K562 (cell line): ENCODE measurements at places on chromosomes 13 and 19. TPM values are rescaled to one million over a fixed set of nuclear protein-coding genes. Genes with fewer than 3 reads are reported as not detected.

DNA sequence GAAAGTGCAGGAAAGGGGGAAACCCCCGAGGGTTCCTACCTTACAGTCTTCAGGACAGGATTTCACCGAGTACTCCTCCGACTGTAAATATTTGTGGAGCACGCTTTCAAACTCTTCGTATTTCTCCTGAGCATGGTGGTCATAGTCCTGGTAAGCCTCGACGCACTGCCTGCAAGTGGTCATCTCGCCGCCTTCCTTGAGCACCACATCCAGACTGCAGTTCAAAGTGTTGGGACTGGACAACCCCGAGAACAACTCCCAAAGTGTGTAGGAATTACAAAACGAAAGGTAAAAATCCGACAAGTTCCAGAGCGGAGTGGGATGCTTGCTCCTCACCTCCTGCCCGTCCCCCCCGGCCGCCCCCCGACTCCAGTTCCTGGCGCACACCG lies 349.7 kb downstream of the LIG4 start:
- H3K4me1 ChIP-seq: peaks cover 31% of the 10 kb centered on the region
- no peak for DNase-seq
- H3K36me3 ChIP-seq: no peaks in the 10 kb centered on the region
- peaks cover 18% of the 10 kb centered on the region for H3K27me3 ChIP-seq
- H3K4me3 ChIP-seq: no peak overlapping the region; the same call in 1 of the 2 replicates
- no peak overlapping the region for H3K27ac ChIP-seq

The RASA3 gene
- 21.4 and 25.3 TPM in 2 replicates for total RNA-seq

- no peaks in the 10 kb centered on the region for H3K27me3 ChIP-seq
- peak; percentile 53 for DNase-seq
- H3K4me3 ChIP-seq: peak overlapping the region; percentile 75
- H3K4me1 ChIP-seq: peaks cover 18% of the 10 kb centered on the region
Measured at GRCh38 chr19:53102756-53103233, 427 bp downstream of the ZNF160 start.

The CGB2 gene
- not detected in 2 replicates for total RNA-seq

- no peak overlapping the region for H3K4me3 ChIP-seq
- no peaks in the 10 kb centered on the region for H3K27me3 ChIP-seq
- no peak for DNase-seq
- peaks cover 22% of the 10 kb centered on the region for H3K4me1 ChIP-seq
- H3K27ac ChIP-seq: no peak overlapping the region
- peaks cover 16% of the 10 kb centered on the region for H3K36me3 ChIP-seq
Measured at GRCh38 chr19:13038306-13039210, 43.3 kb downstream of the NFIX start.

DNA sequence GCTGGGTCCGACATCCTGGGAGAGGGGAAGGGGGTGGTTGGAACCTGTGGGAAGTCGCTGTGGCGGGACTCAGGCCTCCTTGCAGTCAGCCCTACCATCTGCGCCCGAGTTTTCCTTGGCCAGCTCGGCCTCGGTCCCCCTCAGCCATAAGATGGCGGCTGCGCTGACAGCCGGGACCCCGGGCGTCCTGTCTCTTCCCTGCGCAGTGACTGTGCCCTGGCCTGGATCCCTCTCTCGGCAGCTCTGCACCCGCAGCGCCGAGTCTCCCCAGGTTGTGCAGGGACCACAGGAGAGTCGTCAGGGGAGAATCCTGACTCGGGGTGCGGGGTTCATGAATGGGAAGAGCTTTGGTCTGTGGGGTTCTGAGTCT lies 345 bp downstream of the ZNF257 start:
- H3K4me3 ChIP-seq: peak overlapping the region; percentile 66
- no peaks in the 10 kb centered on the region for H3K36me3 ChIP-seq
- peak; percentile 22 for DNase-seq
- peak overlapping the region; percentile 76 for H3K27ac ChIP-seq
- no peaks in the 10 kb centered on the region for H3K4me1 ChIP-seq

GRCh38 chr13:111342721-111343120 lies 22.3 kb downstream of the TEX29 start:
- no peak overlapping the region for H3K4me3 ChIP-seq
- H3K27ac ChIP-seq: no peak overlapping the region
- peaks cover 71% of the 10 kb centered on the region for H3K27me3 ChIP-seq
- DNase-seq: no peak

DNA sequence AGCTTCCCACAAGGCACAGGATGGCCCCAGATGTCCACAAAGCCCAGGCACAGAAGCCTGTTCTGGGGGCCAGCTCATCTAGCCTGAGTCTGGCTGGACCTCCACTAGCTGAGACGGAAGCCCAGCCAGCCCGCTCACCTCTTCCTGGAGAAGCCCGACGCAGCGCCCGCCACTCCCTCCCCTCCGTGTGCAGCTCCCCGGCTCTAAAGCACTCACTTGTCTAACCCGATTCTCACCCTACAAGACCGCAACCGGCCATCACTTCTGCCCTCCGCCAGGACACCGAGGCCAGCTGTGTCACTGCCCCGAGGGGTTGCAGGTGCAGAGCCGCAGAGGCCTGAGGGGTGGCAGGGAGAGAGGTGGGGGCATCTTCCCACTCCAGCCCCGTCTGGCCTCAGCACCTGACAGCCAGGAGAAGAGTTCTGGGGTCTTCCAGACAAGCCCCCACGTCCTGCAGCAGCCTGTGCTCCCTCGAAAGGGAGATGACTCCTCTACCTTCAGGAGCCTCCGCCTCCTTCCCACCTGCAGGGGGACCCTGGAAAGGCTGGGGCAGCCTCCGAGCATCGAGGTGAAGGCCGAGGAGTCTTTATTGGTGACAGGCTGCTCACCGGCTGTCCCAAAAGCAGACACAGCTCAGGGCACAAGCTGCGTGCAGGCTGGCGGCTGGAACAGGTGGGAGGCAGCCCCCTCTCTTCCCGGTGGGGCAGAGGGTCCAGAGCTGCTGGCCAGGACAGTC lies 5.9 kb upstream of the DIRAS1 start:
- peaks cover 10% of the 10 kb centered on the region for H3K27me3 ChIP-seq
- H3K36me3 ChIP-seq: peaks cover 9% of the 10 kb centered on the region; the same call in 1 of the 3 replicates

- no peak within 1 kb of the TSS for H3K4me3 ChIP-seq
Measured at GRCh38 chr19:47471733-47472457, at the start of gene SLC8A2. Gene SLC8A2, minus strand, starts transcription at chr19:47471893. Its CDS starts 5,490 bp downstream, at chr19:47466403.

DNA sequence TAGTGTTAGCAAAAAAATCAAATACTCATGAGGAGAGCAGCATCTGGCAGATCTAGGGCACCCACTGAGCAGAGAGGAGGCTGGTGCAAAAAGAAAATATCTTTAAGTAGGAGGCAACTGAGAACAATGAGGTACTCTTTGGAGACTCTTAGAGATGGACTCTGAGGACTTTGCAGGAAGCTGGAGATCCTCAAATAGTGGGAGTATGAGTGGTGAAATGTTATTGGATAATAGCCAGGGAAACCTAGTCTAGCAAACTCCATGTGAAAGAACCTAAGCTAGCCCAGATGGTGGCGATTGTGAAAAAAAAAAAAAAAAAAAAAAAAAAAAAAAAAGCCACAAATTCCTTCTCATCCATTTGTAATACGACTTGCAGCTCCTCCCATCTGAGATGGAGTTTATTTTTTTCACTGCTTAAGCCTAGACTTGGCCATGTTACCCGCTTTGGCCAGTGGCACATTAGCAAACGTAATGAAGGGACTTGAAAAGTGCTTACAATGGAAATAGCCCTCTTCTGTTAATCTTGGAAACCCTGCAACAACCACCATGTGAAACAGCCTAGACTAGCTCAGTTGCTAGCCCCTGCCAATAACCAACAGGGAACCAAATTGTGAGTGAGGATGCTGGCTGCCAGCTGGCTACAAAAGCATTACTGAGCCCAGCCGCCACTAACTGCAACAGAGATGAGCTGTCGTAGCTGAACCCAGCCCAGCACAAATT lies 476.2 kb downstream of the KLF12 start:
- H3K4me1 ChIP-seq: no peaks in the 10 kb centered on the region; the same call in 1 of the 2 replicates
- no peak overlapping the region for H3K4me3 ChIP-seq
- DNase-seq: no peak
- no peaks in the 10 kb centered on the region for H3K36me3 ChIP-seq
- H3K27me3 ChIP-seq: peaks cover 9% of the 10 kb centered on the region; the same call in 1 of the 2 replicates

- H3K36me3 ChIP-seq: no peaks in the 10 kb centered on the region
- peaks cover 5% of the 10 kb centered on the region for H3K4me1 ChIP-seq
- no peak for DNase-seq
- H3K4me3 ChIP-seq: no peak overlapping the region
Measured at GRCh38 chr19:46202872-46203860, 26.4 kb upstream of the IGFL1 start.

DNA sequence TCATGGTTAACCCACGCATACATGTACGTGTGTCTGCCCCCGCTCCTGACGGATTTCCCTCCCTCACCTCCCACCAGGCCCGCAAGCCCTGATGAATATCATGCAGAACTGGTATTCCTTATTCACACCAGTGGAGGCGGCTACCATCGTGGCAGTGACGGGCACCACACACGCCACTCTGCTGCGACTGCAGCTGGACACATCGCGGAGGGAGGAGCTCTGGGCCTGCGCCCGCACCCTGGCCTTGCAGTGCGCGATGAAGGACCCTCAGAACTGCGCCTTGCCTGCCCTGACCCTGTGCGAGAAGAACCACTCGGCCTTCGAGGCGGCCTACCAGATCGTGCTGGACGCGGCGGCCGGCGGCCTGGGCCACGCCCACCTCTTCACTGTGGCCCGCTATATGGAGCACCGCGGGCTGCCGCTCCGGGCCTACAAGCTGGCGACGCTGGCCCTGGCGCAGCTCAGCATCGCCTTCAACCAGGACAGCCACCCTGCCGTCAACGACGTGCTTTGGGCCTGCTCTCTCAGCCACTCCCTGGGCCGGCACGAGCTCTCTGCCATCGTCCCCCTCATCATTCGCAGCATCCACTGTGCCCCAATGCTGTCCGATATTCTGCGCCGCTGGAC lies 35.0 kb downstream of the ZSWIM4 start:
- H3K4me1 ChIP-seq: peaks cover 14% of the 10 kb centered on the region; the same call in 2 of the 3 replicates
- H3K27ac ChIP-seq: no peak overlapping the region
- H3K27me3 ChIP-seq: no peaks in the 10 kb centered on the region
- no peak for DNase-seq

GRCh38 chr13:75356421-75356820 lies 125.5 kb downstream of the TBC1D4 start:
- H3K4me3 ChIP-seq: no peak overlapping the region
- H3K27ac ChIP-seq: no peak overlapping the region
- H3K36me3 ChIP-seq: peaks cover 6% of the 10 kb centered on the region; the same call in 1 of the 3 replicates
- no peaks in the 10 kb centered on the region for H3K27me3 ChIP-seq
- no peaks in the 10 kb centered on the region for H3K4me1 ChIP-seq

DNA sequence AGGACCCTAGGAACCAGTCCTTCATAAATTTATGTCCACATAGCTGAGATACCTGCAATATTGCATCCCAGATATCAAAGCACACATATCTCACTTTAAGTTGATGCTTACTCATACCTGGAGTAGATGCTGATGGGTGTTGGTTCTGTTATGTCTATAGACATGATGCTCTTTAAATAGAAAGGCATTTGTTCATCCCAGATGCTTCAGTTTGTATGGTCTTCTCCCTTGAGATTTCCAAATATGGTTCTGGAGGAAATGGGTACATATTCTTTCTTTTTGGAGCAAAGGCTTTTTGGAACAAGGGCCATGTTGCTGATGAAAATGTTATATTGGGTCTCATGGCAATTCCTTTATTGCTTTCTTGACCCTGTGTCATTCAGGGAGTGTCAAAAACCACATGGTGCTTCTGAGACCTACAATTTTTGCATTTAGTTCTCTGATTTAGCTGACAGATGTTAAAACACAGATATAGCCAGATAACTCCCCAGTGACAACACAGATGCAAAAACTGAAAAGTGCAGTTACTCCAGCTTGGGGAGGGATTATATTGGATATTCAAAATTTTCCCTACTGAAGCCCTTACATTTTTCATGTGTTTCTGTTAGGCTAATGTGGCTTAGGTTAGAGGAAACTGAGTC lies 211.4 kb downstream of the KCNRG start:
- no peak overlapping the region for H3K4me3 ChIP-seq
- peaks cover 3% of the 10 kb centered on the region; the same call in 1 of the 3 replicates for H3K4me1 ChIP-seq
- H3K36me3 ChIP-seq: no peaks in the 10 kb centered on the region
- H3K27ac ChIP-seq: no peak overlapping the region

GRCh38 chr13:43981512-43982301 lies 102.0 kb downstream of the LACC1 start:
- no peak overlapping the region for H3K4me3 ChIP-seq
- H3K27ac ChIP-seq: no peak overlapping the region

DNA sequence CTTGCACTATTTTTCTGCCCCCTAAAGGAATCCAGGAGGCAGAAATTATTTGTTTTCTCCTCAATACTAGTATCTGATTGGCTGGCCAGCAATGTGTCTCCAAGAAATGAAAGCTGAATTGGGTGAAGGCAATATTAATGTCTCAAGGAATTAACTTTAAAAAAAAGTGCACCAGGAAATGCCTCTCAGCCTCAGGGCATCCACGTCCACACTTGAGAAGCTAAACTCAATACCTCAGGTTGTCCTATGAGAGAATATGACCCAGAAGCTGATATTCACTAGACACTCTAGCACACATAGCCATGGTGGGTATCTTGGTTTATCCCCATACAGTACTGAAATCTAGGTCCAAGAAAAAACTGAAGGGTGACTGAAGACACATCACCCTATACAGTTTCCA lies 2.1 kb downstream of the ZNF91 start:
- H3K27me3 ChIP-seq: no peaks in the 10 kb centered on the region
- no peak for DNase-seq
- H3K4me3 ChIP-seq: no peak overlapping the region

DNA sequence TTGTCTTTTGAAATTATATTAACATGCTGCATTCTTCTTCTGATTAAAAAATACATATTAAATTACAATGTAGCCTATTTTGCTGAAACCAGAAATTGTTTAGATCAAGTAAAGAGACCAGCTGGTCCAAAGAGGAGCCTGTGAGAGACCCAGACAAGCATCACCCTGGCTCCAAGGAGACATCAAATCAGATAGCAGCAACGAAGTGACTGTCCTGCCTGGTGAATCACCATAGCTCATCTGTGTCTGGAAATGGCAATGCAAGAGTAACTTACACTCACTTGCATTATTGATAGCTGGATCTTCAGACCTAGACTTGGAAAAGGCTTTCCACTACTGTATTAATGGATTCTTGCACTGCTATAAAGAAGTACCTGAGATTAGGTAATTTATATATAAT lies 169.1 kb downstream of the KCTD12 start:
- no peaks in the 10 kb centered on the region for H3K27me3 ChIP-seq
- H3K4me3 ChIP-seq: no peak overlapping the region
- no peaks in the 10 kb centered on the region for H3K4me1 ChIP-seq
- no peak overlapping the region for H3K27ac ChIP-seq
- DNase-seq: no peak
- no peaks in the 10 kb centered on the region for H3K36me3 ChIP-seq

The FARP1 gene
- 0.29 and 0.45 TPM in 2 replicates for total RNA-seq
